Left lung (tissue), 14 donors: ENCODE measurements at places on chromosomes 16 and 17. TPM values are rescaled to one million over a fixed set of nuclear protein-coding genes. Genes with fewer than 3 reads are reported as not detected.
A peak's percentile ranks its signal among the peaks of the same experiment; 100 is the strongest.

DNA sequence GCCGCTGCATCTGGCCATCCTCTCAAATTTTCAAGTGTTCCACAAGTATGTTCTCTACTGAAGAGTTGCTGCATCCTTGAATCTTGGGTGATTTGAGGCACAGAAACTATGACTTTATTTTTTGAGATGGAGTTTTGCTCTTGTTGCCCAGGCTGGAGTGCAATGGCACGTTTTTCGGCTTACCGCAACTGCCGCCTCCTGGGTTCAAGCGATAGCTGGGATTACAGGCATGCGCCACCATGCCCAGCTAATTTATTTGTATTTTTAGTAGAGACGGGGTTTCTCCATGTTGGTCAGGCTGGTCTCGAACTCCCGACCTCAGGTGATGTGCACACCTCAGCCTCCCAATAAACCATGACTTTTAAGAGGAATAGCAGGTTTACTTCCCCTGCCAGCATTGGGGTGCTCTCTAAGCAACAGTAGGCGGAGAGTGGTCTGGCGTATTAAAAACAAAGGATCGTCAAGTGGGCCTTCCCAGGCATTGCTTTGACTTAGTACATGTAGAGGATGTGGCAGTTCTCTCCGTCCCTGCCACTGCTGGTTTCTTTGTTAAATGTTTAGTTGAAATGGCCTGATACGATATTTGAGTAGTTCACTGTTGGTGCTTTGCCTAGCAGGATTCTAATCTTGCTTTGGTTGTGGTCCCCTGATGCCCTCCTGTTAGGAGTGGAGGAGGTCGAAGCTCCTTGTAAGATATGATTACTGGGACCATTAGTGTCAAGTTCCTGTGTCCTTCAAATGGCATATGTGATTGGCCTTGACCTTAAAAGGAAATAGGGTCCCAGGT lies 9.5 kb downstream of the PYCARD start:
- no peak for DNase-seq

- DNase-seq: no peak
Observed at GRCh38 chr16:14448879-14449278, 181.2 kb downstream of the PARN start.

Gene LRRC75A
- total RNA-seq: 3.8 TPM

GRCh38 chr16:22239131-22239805 lies 33.2 kb downstream of the EEF2K start:
- no peak for DNase-seq

GRCh38 chr17:82647593-82648164 lies 565 bp downstream of the WDR45B start:
- DNase-seq: no peak

GRCh38 chr16:81694494-81695280 lies 84.4 kb upstream of the PLCG2 start:
- peak; percentile 29 for DNase-seq

DNA sequence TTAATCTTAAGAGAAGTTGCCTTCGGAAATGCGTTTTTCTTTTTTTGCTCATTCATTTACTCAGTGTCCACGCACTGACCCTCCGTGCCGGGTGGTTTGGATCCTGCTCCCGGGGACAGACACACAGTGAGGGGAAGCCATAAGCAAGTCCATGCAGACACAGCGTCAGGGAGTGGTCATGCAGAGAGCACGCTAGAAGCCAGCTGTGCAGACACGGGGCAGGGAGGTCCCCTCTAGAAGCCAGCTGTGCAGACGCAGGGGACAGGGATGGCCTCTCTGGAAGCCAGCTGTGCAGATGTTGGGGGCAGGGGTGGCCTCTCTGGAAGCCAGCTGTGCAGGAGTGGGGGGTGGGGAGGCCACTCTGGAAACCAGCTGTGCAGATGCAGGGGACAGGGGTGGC lies 4.8 kb downstream of the GAA start:
- DNase-seq: peak; percentile 64

DNA sequence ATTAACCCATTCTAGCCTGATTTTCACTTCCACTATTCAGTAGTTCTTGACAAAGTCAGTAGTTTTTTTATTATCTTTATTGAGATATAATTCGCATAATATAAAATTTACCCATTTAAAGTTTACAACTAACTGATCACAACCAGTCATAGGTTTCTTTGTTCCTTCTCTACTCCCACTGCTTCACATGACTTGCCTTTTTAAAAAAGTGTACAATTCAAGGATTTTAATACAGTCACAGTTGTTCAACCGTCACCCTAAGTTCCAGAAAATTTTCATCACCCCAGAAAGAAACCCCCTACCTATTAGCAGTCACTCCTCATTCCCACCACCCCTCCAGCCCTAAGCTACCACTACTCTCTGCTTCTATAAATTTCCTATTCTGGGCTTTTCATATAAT lies 162.5 kb downstream of the TRIM37 start:
- DNase-seq: no peak

Gene CIITA
- 49.0 TPM for total RNA-seq

Gene ABCC3
- 120 TPM for total RNA-seq
